ENCODE measurements at places on chromosomes 7 and 10.

DNA sequence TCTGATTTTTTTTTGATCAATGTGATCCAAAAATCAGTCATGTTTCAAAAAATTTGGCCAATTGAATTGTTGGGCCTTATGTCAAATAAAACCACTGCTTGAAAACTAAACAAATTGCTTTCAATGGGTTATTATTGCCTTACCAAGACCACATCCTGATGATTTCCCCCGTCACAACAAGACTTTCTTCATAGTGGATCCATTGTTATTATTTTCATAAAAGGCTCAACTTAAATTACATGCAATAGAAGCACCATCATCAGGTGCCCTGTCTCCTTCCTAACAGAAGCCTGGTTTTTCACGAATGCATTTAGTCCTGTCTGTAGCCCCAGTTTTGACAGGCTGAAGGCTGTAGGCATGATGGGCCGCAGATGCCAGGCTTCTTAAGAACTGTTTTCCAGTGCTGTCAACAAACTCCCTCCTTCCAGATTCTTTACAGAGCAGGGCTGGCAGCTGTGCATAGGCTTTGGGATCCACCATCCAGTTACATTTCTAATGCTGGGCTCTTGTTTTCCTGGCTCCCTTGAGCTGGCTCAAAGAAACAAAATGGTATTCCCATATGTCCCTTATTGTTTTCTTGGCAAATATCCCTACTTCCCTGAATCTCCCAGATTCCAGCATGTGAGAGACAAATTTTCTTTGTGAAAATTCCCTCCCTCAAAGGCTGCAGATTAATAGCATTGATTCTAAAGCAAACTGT lies 302.0 kb downstream of the TWIST1 start:
- DNase-seq = no peak

DNA sequence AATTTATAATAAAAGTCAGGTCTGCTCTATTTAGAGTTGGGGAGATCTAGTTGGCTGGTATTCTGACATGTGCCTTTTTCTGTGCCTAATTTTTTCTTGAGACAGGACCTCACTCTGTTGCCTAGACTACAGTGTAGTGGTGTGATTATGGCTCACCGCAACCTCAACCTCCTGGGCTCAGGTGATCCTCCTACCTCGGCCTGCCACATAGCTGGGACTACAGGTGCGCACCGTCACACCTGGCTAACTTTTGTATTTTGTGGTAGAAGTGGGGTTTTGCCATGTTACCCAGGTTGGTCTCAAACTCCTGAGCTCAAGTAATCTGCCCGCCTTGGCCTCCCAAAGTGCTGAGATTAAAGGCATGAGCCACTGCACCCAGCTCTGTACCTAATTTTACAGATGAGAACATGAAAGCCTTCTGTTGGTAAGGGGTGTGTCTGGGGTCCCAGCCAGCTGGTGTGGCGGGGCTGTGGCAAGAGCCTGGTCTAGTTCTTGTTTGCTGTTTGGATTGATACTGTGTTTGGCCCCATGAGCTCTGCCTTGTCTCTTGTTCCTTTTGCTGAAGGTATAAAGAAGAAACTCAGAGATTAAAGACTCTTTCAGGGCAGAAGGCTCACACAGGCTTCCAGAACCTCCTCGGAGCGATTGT lies 31.4 kb downstream of the POR start:
- no peak for DNase-seq

- no peak for DNase-seq
Observed at GRCh38 chr10:2047679-2048078, 310.4 kb upstream of the ADARB2 start.

GRCh38 chr10:120372917-120373316 lies 84.1 kb upstream of the PLPP4 start:
- DNase-seq = no peak

DNA sequence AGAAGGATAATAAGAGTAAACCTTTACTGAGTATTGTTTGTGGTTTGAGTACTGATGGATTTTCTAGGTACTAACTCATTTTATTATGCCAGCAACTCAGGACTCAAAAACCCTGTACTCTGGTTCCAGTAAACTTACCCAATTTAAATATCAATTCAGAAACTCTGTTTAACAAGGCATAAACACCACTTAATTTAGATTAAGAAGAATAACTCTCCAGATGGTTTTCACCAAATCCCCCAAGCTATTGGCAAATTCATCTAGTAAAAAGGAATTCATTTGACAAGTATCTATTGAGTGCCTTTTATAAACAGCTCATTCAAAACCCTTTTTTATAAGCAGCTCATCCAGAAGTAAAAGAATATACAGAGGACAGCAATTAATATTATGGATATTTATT lies 572.4 kb downstream of the PHTF2 start:
- DNase-seq = no peak

DNA sequence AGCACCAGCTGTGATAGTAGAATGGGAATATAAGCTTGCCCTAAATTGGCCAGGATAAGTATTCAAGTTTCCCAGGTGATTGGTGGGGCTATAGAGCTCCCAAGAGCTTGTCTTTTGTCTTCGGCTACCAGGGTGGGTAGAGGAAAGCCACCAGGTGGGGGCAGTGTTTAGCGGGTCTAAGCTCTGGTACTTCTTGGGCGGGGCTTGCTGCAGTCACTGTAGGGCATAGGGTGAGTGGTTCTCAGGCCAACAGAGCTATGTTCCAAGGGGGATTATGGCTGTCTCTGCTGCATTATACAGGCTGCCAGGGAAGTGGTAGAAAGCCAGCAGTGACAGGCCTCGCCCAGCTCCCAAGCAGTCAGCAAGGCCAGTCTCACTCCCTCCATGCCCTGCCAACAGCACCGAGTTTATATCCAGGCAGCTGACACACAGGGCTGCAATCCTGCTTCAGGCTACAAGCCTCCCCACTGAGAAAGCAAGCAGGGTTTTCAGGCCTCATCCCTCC lies 110.7 kb downstream of the ZNF467 start:
- peak; percentile 53 for DNase-seq

- DNase-seq = peak; percentile 94
Observed at GRCh38 chr10:101060951-101061623, 702 bp upstream of the KAZALD1 start.

DNA sequence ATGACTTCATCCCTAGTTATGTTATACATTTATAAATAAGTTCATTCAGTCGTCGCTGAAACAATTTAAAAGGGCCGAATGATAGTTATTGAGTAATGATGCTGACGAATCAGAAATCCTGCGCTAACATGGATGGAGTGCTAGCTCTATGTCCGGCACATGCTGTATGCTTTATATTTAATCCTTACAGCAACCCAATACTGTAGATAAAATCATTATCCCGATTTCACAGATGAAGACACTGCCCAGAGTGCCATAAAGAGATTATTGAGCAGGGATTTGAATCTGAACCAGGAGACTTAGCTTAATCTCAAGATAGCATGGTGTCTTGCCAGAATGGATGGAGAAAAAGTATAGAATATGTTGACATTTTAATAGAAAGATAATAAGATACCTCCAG lies 1.1 kb upstream of the ICA1 start:
- no peak for DNase-seq

- DNase-seq = no peak
Observed at GRCh38 chr10:50593523-50594376, 30.0 kb downstream of the SGMS1 start.

DNA sequence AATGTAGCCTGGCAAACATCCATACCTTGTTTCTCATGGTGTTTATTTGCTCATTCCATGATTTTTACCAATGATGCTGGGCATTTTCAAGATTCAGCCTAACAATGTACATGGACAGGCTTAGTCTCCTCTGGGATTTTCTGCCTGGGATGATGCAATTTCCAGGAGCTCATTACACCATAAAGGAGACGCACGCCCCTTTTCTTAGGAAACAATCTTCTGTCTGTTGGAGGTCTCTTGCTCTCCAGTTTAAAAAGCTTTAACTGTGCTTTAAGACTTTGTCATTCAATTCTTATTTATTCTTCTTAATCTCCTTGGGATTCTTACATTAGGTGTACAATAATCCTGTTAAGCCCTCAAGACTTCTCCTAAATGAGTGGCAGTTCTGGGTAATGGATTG lies 150.3 kb upstream of the NRP1 start:
- DNase-seq = no peak

GRCh38 chr10:82742478-82742877 lies 867.5 kb downstream of the NRG3 start:
- DNase-seq = no peak

- peak; percentile 4 for DNase-seq
Observed at GRCh38 chr7:71793251-71793650, 618.9 kb downstream of the CALN1 start.

DNA sequence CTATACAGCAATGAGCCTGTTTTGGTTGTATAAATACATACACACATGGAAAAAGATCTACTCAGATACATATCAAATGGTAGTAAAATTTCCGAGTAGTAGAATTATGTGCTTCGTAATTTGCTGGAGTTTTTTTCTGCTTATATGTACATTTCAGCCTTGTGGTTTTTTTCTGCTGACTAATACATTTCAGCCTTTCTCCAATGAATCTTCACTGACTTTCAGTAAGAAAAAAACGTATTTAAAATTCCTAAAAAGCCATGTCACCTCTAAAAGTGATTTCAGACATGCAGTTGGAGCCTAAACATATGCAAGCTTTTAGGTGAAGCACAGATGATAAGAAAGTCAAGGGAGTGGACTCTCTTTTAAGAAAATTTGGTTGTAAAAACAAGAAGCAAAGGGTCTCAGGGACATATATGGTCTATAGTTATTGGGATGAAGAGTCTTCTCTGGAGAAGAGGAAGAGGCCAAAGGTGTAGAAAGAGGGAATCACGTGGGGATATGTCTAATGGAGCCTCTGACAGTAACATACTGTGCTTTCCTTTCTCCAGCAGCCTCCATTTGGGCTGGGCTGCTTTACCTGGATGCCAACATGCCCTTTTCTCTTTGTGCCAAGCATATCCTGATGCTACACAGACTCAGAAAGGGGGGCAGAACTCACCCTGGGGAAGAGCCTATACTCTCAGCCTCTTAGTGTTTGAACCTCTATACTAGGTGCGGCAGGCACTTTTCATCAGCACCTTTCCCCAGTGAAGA lies 2.4 kb downstream of the AMPH start:
- DNase-seq = no peak

- no peak for DNase-seq
Observed at GRCh38 chr10:33459602-33460001, 125.1 kb upstream of the NRP1 start.

GRCh38 chr10:114526126-114526503 lies 121.8 kb upstream of the AFAP1L2 start:
- no peak for DNase-seq

DNA sequence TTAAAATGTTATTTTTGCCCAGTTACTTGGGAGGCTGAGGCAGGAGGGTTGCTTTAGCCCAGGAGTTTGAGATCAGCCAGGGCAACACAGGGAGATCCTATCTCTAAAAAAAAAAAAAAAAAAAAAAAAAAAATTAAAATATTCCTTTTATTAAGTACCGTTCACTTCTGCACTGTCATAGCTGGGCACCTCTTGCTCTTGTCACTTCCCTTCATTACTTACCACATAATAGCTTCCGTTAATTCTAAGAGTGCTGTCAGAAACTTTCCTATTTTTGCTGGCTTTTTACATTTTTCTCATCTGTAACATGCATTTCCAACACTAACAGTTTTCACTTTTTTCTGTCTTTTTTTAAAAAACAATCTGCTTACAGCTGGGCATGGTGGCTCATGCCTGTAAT lies 132.9 kb downstream of the PIP4K2A start:
- DNase-seq = no peak

- DNase-seq = no peak
Observed at GRCh38 chr7:48611993-48612392, 312.4 kb upstream of the CDC14C start.

GRCh38 chr7:74356589-74357315 lies 67.5 kb downstream of the CLIP2 start:
- no peak for DNase-seq

DNA sequence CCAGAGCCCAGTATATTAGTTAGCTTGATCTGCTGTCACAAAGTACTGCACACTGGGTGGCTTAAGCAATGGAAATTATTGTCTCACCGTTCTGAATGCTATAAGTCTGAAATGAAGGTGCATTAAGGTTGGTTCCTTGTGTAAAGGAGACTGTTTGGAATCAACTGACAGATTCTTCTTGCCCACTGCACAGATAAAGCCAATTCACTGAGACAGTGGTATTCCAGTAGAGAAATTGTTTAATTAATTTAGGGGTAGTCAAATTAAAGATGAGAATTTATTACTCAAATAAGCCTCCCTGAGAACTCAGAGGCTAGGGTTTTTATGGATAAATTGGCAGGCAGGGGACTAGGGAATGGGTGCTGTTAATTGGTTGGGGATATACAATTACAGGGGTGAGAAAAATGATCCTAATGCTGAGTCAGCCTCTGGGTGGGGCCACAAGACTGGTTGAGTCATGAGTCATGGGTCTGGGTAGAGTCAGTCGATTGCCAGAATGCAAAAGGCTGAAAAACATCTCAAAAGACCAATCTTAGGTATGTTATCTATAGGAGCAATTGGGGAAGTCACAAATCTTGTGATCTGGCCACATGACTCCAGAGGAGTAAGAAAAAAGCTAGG lies 23.5 kb upstream of the SAMD9L start:
- DNase-seq = no peak

- DNase-seq = peak; percentile 67
Observed at GRCh38 chr10:99612167-99612831, 7.9 kb downstream of the SLC25A28 start.

GRCh38 chr7:17968791-17969715 lies 28.8 kb upstream of the SNX13 start:
- peak; percentile 82 for DNase-seq

GRCh38 chr7:97226541-97226940 lies 109.0 kb downstream of the SDHAF3 start:
- DNase-seq = no peak

DNA sequence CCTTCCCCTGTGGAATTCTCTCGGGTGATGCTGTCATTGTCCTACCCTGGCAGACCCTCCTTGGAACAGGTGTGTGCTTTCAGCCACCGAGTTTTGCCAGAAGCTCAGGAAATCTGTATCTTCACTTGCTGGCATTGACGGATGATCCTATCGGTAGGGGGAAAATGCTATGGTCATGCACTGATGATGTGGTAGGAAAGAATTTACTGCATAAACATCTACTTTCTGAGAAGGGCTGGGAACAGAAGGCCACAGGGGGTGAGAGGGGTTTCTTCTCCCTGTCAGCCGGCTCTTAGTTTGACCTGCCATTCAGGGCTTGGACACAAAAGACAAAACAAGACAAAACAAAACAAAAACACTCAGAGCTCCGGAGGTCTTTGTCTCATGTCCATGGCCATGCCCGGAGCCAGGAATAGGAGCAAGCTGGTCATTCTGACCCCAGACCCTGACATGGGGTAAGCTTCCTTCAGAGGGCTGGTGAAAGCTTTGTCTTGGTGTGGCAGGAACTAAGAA lies 43.6 kb upstream of the CARD11 start:
- no peak for DNase-seq

DNA sequence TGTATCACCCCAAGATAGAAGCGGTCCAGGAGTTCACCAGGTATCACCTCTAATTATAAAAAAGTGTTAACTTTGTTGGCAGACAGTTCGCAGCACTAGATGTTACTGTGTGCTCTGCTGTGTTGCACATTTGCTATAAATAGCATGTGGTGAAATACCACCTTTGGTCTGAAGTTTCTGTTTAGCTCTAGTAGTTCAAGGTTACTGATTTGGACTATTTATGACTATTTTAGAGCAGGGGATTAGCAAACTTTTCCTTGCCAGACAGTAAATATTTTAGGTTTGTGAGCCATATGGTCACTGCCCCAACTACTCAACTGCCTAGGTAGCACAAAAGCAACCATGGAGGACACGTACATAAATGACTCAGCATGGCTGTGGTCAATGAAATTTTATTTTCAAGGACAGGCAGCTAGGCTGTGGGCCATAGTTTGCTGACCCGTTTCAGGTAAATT lies 16.5 kb downstream of the DENND10 start:
- no peak for DNase-seq

All from LoVo (cell line).